ENCODE measurements at places on chromosomes 13 and 19.

GRCh38 chr13:84686973-84687372 is 804.7 kb upstream of the SLITRK1 start:
- no peak for DNase-seq

GRCh38 chr19:7415163-7415856 is 66.6 kb downstream of the ARHGEF18 start:
- no peak for DNase-seq

DNA sequence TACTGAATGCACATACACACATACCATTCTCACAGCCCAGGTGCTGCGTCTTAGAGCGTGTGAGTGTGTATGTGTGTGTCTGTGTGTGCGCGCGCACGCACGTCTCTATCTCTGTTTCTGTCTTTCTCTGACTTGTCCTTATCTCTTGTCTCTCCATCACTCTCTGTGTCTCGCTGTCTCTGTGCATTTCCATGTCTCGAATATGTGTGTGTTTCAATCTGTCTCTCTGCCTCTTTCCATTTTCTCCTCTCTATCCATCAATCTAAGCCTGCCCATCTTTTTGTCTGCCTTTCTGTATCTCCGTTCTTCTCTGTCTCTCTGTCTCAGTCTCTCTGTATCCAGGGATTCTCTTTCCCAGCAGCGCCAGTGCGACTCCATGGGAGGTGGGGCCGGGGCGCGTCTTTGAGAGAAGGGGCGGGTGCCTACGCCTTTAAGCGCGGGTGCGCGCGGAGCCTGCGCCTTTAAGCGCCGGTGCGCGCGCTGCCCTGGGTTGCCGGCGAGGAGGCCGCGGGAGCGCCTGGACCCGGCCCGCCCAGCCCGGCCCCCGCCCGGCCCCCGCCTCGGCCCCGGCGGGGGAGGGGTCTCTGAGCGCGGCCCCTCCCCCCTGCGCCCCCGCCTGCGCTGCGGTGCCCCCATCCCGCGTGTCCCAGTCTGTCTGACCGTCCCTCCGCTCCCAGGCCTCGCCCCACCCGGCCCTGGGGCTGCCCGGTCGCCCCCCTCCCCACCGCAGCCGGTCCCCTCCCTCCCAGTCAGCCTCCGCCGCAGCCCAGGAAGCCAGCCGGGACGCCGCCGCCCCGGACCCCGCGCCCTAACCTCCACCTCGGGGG is at the start of gene LRFN3:
Gene LRFN3 (plus strand): TSS at position 464 of the 827 bp plus-strand sequence. CDS start 3,052 bp downstream, outside the sequence.
- peak; percentile 81 for DNase-seq

DNA sequence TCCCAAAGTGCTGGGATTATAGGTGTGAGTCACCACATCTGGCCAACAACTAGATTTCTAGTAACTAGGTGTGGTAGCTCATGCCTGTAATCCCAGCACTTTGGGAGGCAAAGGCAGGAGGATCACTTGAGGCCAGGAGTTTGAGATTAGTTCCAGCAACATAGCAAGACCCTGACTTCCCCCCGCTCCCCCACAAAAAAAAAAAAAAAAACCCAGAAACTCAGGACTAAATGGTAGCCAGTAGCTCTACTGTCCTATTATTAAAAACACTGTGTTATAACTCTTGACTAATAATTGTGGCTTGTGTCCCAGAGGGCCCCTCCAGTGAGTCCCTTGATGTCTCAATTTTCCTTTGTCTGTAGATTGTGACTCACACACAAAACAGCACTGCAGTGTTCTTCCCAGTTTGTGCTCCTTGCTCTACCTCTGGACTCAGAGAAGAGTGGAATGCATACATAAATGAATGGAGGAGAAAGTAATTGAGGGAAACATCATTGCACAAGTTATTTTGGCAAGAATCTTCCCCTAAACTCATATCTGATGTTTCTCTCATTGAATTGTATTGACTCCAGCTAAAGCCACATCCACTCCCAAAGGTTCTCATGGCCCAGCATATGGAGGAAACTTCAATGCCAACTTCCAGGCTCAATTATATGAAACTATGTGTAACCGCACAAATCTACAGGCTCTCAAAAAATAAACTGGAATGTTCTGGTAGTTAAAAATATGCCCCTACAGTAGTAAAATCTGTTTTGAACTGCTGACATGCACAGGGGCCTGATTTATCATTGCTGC is 8.8 kb downstream of the TPT1 start:
- no peak for DNase-seq

- DNase-seq = no peak
Measured at GRCh38 chr13:42880056-42880605, 98.7 kb downstream of the FAM216B start.

DNA sequence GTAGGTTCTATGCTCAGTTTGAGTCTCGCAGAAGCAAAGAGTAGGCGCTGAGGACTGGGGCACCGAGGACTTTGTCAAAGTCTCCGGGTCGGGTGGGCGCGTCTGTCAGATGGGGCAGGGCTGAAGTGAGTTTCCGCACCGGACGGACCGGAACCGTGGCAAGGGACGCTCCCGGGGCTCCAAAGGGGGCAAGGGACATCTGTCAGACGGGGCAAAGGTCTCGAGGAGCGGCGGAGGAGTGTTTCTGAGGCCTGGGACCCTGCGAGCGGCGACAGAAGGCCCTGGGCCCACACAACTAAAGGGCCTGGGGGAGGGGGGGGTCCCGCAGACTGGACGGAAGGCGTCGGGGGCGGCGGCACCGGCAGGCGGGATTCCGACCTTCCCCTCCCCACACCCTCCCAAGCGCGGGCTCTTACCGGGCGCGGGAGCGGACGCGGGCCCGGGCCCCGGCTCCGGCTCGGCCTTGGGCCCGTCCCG is 13.3 kb upstream of the AKAP8L start:
- peak; percentile 67 for DNase-seq

DNA sequence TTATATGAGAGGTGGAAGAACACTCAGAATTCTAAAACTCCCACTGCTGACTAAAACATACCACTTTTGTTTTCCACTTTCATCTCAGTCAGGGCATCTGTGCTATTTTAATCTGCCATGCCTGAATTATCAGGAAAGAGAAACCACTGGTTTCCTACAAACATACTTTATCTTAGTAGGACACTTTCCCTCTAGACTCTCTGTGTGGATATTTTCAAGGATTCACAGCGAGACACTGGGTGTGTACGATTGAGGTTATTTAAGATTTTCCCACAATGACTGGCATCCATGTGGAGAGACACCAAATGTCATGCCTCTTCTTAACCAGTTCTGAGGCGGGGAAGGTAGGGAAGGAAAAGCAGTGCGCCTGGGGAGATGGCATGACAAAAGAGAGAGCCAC is 212.2 kb downstream of the ENOX1 start:
- DNase-seq = no peak

DNA sequence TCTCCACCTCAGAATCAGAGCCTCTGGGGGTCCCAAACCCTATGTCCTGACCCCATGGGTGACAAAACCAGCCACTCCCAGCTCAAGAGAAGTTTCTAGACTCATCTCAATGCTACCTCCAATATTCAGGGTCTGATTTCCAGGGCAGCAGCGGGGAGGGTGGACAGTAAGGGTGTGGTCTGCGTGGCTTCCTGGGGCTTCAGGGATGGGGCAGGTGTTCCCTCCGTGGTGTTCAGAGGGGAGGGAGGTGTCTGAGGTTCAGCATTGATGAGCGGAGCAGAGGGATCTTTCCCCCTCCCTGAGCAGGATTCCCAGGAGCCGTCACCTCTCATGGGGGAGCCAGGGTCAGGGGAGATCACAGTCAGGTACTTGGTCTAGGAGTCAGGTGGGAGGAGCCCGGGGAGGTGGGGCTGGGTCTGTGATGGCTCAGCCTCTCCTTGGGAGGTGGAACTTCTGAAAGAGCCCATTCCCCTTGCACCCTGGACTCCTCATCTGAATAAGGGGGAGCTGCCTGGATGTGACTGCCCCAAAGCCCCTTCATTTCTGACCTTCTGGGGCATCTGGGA is 2.9 kb downstream of the LILRA2 start:
- DNase-seq = no peak

DNA sequence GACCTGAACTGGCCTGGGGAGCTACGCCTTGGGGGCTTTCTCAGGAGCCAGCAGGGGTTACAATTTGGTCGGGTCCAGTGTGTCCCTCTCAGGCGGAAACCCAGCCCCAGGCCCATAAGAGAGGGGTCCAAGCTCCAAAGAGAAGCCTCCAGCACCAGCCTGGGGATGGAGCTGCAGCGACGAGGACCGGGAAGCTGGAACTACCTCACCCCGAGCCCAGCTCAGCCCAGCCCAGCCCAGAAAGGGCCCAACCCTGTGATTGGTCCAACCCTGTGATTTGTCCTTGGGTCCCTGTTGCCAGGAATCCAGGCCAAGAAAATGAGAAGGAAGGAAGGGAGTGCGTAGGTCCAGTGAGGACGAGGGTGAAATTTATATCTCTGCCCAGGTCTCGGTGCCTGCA is 24.1 kb downstream of the CLEC4M start:
- DNase-seq = no peak

- no peak for DNase-seq
Measured at GRCh38 chr19:32673573-32673972, 1.4 kb downstream of the ANKRD27 start.

DNA sequence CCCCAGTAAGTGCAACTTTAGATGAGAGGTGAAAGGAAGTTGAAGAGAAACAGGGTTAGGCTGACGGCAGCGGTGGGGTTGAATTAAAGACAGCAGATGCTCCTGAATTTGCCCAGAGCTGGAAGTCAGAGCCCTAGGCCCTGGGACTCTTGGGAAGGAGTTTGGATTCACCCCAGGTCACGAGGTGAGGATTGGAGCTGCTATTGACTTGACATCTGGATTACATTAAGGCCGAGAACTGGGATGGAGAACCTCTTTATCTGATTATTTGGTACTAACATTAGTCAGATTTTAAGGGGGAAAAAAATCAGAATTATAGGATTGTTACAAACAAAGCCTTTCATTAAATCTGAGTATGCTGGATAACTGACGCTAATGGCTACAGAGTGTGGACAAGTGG is 367.2 kb downstream of the ZNF536 start:
- DNase-seq = no peak

GRCh38 chr13:99265821-99266426 is 7.7 kb upstream of the GPR18 start:
- peak; percentile 32 for DNase-seq

DNA sequence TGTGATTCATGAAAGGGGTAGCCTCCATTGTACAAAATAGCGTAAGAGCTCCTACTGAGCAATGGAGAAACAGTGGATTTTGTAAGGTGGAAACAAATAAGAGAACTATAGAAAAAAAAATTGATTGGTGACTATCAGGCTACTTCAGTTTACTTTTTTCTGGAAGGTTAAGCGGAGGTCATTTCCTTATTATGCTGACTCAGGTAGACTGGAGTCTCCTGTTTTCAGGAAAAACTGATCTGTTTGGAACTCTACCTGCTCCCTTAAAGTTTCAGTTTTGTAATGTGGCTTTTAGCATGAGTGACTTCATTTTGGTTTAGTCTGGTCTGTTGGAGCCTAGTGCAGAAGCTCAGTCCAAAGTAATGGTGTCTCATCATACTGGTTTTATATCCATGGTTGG is 3.4 kb downstream of the ZNF607 start:
- DNase-seq = no peak

DNA sequence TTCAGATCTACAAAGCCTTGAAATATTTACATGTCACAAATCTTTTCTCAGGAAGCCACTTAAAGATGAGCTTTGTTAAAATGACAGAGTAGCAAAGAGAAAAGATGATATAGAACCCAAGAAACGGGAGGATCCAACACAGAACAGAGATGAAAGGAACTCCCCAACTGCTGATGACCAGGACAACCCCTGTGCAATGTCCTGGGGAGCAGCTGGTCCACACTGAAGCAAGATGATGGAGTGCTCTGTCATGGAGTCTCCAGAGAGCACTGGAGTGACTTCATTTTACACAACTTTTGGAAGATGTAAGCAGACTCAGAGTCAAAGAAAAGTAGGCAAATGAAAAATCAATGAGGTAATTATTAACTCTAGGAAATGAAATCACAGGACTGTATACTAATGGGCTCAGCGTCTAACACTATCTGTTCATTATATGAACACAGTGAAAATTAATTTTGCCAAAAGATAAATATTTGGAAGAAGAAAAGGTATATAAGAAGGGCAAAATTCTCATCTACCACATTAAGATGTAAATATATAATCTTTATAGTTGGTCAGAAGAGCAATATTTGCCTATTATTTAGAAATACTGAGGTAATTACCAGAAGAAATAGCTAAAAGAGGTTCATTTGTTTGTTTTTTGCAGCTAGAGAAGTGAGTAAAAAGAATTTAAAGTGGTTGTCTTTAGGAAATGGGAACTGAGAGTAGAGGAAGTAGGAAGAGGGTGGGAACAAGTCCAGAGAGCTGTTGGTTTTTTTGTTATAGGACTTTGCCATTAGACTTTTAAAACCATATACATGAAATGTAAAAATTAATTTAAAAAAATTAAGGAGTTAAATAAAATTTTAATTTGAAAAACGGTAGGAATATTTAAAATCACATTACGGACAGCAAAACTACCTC is 30.5 kb downstream of the MTRF1 start:
- no peak for DNase-seq

GRCh38 chr13:45296259-45296658 is 44.7 kb downstream of the TPT1 start:
- no peak for DNase-seq

- no peak for DNase-seq
Measured at GRCh38 chr13:113915012-113915763, 51.3 kb upstream of the GAS6 start.

DNA sequence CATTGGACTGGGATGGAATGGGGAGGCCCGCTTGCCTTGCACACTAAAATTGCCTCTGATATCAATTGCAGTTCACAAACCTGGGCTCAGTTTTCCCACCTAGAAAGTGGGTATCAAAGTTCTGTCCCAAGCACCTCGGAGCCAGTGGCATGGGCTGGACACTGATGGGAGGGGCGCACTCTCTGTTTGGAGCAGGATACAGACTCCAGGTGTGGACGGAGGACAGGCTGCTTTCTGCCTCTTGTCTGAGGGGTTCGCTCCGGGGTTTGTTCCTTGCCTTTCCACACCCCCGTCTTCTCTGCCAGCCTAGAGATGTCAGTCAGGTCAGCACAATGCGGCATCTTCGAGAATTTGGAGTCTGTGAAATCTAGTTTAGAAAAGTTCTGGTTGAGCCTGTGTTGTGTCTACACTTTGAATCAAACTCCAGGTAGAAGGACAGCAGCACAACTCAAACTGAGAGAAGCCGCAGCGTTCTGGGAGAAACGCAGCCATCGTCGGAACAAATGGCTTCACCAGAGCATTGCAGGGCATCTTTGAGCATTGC is 141.9 kb downstream of the TEX29 start:
- no peak for DNase-seq

GRCh38 chr13:27117952-27118351 is 53.7 kb downstream of the USP12 start:
- no peak for DNase-seq

- DNase-seq = no peak
Measured at GRCh38 chr13:106033659-106034058, 501.8 kb downstream of the EFNB2 start.

- no peak for DNase-seq
Measured at GRCh38 chr19:10945264-10945663, 15.6 kb upstream of the SMARCA4 start.

- DNase-seq = no peak
Measured at GRCh38 chr13:76894401-76895110, 8.4 kb upstream of the KCTD12 start.
